H4 (cell line): ENCODE measurements at places on chromosomes 7 and 10. TPM values are rescaled to one million over a fixed set of nuclear protein-coding genes. Genes with fewer than 3 reads are reported as not detected.

DNA sequence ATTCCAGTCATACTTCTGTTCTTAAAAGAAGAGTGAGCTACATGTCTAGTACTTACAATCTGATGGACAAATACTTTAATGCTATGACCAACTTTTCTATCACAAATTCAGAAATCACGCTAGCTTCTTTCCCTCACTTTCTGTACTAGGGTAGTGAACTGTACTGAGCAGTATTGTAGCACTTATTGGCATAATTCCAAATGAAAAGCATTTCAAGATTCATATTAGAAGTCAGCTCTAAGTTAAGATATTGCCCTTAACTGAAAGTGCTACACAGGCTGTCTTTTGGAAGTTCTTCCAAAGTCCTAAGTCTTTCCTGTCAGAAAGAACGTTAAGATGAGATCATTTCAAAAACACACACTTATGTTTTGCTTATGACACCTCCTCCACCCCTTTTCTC lies 13.4 kb downstream of the P4HA1 start:
- DNase-seq: no peak

GRCh38 chr10:16942381-16943078 lies 125.3 kb upstream of the RSU1 start:
- DNase-seq: no peak

GRCh38 chr7:143202161-143202560 lies 18.9 kb downstream of the TAS2R39 start:
- no peak for DNase-seq

DNA sequence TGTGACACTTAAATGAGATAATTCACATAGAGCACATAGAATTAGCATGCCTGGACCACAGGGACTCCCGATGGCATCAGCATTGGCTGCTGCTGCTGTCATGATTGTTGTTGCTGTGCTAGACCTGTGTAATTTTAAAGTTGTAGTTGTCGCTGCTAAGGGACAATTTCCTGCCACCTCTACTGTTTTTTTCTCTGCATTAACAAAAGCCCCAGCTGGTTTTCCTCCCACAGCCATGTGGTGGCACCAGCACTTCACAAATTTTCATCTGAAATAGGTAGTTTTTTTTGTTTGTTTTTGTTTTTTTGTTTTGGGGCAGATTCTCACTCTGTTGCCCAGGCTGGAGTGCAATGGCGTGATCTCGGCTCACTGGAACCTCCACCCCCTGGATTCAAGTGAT lies 25.4 kb upstream of the PRXL2A start:
- peak; percentile 42 for DNase-seq

- no peak for DNase-seq
These were observed 7.6 kb downstream of the TACR2 start for GRCh38 chr10:69409176-69409495.

- DNase-seq: no peak
These were observed 55.2 kb downstream of the GLRX3 start for GRCh38 chr10:130191380-130191779.

DNA sequence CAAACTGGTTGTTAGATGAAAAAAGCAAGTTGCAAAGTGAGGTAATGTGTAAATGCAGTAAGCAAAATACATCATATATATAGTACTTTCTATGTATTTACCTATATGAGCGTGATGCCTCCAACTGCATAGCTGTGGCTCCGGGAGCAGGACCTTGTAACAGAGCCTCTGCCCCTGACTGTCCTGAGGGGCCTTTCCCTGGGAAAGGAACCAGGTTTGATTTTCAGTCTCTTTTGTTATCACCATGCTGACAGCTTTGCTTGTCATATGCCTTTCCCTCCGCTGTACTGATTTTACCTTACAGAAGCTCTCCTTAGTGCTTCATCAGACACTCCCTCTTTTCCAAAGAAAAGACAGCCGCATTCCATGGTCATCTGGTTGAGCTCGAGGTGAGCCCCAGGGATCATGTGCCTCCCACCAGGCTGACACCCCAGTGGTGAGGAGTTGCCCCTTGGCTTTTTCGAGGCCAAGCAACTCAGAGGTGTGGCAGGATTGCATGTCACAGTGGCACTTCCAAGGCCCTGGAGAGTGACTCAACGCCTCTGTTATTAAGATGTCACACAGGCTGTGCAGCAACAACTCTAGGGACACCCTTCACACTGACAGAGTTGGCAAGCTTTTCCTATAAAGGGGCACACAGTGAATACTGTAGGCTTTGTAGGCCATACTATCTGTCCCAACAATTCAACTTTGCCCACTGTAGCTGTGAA lies 78.9 kb downstream of the ALOX5 start:
- no peak for DNase-seq

DNA sequence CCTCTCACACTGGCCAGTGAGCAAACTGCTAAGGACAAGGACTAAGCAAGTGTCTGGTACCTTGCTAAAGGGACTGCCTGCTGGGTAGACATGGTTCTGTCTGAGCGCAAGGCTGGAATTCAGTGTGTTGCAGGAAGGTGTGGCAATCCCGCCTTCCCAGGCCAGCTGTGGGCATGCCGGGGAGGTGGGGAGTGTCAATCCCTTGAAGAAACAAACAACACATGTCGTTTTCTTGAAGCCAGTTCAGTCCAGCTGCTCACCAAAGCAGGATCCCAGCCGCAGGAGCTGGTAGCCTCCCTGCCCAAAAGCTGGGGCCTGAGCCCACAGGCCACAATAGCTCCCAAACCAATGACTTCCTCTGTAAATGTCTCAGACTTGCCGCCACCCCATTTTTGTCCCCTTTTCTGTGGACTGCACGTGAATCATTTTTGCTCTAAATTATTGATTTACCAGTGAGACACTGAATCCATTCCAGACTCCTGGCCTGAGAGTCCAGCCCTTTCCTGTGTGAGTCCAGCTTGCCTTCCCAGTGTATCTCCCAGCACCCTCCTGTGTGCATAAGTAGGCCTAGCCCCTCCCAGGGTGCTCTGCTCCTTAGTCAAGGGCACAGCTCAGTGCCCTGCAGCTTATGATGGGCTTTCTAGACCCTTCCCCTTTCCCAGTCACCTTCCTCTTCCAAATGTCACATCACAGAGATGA lies 166.8 kb downstream of the RGS10 start:
- DNase-seq: peak; percentile 73

DNA sequence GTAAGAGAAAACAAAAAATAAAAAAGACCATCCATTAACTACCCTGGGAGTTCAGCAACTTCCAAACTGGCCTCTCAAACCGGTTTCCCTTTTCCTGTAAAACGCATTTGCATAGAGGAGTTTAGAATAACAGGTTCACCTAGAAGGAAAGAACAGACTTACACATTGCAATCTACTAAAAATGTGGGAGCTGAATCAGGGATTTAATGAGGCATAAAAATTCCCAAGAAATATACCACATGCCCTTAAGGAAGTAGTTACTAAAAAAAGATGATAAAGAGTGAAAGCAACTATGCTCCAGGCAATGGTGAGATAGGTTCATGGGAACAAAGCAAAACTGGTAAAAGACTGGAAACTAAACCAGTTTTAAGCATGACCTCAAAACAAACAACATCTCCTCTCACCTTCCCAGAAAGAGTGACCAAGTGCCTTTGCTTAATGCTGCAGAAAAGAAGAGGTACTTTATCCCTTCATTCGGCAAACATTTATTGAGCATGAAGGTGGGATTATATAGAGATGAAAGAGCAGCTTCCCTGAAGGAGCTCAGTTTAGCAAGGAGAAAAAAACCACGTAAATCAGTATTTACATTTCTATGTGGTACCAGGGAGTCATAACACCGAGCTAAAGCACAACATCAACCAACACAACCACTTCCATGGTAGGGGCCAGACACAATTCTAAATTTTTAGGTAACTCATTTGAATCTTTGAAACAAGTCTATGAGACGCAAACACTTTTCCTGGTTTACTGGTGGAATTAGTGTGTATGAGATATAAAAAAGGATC lies 152.8 kb downstream of the SGMS1 start:
- DNase-seq: no peak

- DNase-seq: no peak
These were observed 92.3 kb downstream of the NKX6-2 start for GRCh38 chr10:132693676-132694075.

TSPAN33 gene
- total RNA-seq: 9.4 and 11.2 TPM in 2 replicates

DNA sequence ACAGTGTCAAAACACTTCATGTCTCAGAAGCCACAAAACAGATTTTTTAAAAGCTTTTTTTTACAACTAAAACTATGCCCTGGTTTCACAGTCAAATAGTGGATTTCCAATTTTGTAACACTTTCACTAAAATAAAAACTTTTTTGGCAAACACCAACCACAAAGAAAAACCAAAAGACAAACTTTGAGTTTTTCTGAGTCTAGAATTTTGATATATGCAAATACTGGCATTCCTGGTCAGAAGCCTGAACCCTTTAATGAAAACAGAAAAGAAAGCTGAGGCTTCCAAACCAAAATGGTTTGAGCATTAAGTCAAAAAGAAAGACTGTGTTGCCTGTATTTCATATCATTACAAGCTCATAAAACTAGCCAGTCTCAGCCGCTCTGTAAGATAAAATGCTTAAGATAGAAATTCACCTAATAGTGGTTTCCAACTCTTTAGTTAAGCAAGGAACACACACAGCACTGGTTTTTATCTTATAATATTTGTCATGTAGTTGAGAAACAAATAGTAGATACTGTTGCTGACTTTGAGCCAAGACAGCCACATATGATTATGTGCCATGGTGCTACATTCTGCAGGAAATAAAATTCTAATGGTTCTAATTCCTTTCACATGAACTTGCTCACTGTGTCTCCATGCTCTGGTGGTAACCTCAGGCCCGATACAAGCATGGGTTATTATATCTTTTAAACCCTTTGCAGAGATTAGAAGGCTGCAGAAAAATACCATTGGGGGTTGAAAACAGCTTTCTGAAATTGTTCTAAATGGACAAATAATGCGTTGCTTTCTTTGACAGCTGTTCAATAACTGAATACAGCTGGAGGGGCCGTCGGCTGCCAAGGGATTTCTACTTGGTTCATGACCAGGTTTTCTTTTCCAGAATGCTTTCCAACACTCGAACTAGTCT lies 49.4 kb downstream of the FAM171A1 start:
- no peak for DNase-seq

AMPH gene
- 6.2 and 7.3 TPM in 2 replicates for total RNA-seq

ACBD5 gene
- 10.1 and 15.5 TPM in 2 replicates for total RNA-seq

STX1A gene
- 3.5 and 12.1 TPM in 2 replicates for total RNA-seq

- no peak for DNase-seq
These were observed 31.5 kb upstream of the GRB10 start for GRCh38 chr7:50814166-50814565.

GCK gene
- total RNA-seq: not detected in 2 replicates
